Forelimb muscle (tissue), 1 donor: ENCODE measurements at places on chromosomes 2 and 18. TPM values are rescaled to one million over a fixed set of nuclear protein-coding genes. Genes with fewer than 3 reads are reported as not detected.

The TTL gene
- polyA plus RNA-seq = 37.8 TPM

The AFF3 gene
- polyA plus RNA-seq = 3.5 TPM

- no peak for DNase-seq
Measured at GRCh38 chr18:55018602-55019001, 59.3 kb upstream of the CCDC68 start.

- DNase-seq = no peak
Measured at GRCh38 chr2:68368654-68369336, 3.7 kb downstream of the PLEK start.

DNA sequence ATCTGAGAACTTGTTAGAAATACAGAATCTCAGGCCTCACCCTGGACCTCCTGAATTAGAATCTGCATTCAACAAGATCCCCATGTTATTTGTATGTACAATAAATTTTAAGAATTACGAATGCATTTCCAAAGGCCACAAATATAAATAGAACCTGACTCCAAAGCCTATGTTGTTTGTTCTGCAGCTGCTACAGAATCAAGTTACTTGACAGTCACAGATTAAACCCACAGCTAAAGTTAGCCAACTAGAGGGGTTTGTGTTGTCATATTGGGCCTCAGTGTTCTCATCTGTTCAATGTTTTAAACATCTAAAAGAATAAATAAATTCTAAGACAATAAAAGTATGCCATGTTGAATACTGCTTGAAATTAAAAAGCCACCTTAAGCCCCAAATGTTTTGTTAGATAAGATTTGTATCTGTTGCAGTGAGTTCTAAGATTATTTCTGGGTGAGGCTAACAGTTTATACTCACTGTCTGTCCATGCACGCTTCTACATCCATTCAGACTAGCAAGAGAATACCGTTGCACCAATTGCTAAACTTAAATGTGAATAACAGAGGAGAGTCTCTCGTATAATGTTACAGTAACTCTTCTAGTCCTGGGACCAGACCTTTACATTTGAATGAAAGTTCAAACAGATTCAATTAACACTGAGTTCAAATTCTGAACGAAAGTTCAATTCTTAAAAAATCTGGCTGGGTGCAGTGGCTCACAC is 200.4 kb downstream of the MEMO1 start:
- no peak for DNase-seq

DNA sequence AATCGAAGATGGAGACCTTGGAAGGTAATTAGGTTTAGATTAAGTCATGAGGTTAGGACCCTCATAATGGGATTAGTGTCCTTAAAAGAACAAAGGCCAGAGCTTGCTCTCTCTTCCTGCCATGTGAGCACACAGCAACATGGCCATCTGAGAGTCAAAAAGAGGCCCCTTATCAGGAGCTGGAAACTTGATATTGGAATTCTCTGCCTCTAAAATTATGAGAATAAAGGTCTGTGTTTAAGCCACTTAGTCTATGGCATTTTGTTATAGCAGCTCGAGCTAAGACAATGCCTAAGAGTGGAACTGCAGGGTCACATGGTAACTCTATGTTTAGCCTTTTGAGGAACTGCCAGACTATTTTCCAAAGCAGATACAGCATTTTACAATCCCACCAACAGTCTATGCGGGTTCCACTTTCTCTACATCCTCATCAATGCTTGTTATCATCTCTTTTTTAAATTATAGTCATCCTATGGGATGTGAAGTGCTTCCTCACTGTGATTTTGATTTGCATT is 42.4 kb downstream of the THADA start:
- DNase-seq = no peak

GRCh38 chr18:57813245-57813644 is 10.1 kb upstream of the ATP8B1 start:
- no peak for DNase-seq

GRCh38 chr2:42086500-42086953 is 38.7 kb downstream of the PKDCC start:
- peak; percentile 55 for DNase-seq

- DNase-seq = no peak
Measured at GRCh38 chr18:52903857-52904256, 563.9 kb downstream of the DCC start.

DNA sequence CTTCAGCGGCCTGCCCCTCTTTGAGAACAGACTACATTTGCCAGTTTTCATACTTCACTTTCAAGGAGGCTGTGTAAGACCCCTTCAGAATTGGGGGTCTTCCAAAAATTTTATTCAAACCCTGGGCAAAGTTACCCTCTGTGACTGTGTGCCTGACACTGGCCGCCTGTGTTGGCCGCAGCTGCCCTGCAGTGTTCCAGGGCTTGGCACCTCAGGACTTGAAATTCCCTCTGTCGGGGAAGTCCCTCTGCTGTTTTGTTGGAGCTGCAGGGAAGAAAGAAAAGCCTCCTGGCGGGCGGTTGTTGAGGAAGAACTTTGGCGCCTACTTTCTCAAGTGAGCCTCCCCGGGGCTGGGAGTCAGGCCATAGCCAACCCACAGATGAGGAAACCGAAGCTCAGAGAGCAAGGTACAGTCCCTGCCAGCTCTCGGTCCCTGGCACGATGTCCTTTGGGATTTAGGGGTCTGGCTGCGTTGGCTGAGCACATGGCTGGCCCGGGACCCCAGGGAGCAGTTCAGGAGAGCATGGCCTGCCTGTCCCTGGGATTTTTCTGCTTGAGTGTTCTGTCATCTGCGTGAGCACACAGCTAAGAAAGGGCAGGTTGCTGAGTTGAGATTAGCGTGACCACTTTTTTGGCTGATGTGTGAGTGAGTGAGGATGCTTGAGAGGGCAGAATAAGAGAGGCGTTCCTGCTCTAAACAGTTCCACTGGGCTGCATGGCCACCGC is 17.9 kb upstream of the ASB1 start:
- DNase-seq = no peak

- DNase-seq = no peak
Measured at GRCh38 chr2:66110608-66111007, 324.3 kb upstream of the MEIS1 start.

GRCh38 chr2:557635-558301 is 119.4 kb downstream of the TMEM18 start:
- DNase-seq = no peak
